ENCODE measurements at places on chromosomes 7 and 10.

GRCh38 chr7:1665549-1666316, 4.3 kb upstream of the ELFN1 start:
- DNase-seq, result no peak

- no peak for DNase-seq
Observed at GRCh38 chr7:158030071-158030470, 557.6 kb downstream of the PTPRN2 start.

- DNase-seq, result peak; percentile 30
Observed at GRCh38 chr7:40604601-40605438, 470.0 kb downstream of the SUGCT start.

- DNase-seq, result no peak
Observed at GRCh38 chr7:84191261-84191660, 3.3 kb downstream of the SEMA3A start.

DNA sequence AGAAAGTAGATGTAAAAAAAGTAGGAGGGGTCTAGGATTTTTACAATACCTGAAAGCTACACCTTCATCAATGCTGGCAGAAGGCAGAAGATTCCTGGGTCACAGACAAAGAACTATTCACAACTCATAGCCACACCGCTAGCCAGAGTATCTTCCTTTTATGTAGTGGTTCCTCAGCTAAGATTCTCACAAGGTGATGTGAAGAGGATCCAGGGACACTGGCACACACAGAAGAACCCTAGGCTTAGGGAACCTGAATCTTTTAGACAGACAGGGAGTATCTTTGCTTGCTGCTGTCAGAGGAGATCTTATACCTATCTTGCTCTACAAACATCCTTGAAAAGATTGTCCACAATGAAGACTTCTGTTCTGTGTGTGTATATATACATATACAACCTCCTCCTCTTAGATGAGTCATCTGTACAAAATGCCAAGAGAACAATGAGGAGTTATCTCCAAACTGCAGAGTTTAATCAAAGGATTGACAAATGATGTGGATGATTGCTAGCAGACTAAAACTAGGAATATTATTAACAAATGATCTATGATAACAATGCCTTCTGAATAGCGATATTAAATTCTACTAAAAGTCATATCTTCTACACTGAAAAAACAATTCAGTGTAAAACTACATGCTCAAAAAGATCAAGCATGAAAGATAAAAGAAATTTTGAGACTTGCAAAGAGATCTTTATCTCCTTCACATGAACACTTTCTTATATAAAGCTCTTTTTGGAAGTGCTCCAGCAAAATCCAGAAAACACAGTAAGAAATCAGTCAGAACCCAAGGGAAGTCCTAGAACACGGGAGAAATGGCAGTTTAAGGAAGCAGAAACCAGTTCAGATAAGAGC, 409.3 kb downstream of the PARD3 start:
- DNase-seq, result no peak

GRCh38 chr10:11581213-11581612, 30.2 kb downstream of the USP6NL start:
- no peak for DNase-seq

GRCh38 chr10:114266521-114266920, 27.5 kb downstream of the VWA2 start:
- no peak for DNase-seq

DNA sequence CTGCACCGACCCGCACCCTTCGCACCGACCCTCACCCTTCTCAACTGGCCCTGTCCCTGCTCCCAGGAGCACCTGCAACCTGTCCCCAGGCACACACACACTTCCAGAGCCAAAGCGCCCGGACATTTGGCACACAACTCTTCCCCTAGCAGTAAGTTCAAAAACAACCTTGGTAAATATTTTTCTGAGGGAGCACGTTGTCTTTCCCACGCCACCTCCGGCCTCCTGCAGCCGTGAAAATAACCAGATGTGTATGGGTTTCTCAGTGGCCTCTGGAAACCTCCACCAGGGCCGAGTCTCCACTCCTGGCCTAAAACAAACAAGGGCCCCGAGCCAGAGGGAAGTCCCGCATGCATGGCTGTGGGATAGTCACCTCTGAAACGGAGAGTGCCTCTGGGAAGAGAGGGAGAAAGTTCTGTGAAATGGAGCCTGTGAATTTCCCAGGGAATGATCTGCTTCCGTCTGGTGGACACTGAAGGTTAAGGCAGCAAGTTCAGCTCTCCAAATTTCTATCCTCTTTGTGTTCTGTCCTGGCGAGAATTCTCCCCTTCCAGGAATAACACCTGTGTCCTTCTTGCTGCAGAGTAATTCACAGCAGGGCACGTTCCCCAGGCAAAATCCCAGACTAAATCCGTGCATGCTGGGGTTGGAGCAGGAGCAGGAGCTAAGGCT, 15.8 kb downstream of the PODXL start:
- DNase-seq, result no peak

DNA sequence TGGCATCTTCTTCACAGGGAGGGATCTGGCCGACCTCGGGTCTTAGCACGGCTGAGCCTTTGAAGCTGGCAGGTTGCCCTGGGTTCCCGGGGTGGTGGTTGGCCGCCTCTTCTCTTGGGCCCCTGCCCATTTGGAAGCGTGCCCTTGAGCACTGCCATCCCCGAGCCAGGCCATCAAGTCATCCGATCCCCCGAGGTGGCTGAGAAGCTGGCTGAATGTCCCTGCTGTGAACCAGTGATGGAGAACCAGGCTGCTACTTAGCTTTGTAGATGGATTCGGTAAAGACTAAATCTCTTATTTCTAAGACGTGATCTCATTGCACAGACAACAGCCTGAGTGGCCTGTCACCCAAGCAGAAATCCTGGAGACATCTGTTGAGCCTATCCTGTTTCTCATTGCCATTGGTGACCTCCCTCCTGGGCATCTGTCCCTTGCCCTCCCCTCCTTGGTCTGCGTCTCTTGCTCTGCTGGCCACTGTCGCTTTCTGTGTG, 74.3 kb downstream of the GRK5 start:
- no peak for DNase-seq

- no peak for DNase-seq
Observed at GRCh38 chr10:35210961-35211360, 84.3 kb downstream of the CREM start.

DNA sequence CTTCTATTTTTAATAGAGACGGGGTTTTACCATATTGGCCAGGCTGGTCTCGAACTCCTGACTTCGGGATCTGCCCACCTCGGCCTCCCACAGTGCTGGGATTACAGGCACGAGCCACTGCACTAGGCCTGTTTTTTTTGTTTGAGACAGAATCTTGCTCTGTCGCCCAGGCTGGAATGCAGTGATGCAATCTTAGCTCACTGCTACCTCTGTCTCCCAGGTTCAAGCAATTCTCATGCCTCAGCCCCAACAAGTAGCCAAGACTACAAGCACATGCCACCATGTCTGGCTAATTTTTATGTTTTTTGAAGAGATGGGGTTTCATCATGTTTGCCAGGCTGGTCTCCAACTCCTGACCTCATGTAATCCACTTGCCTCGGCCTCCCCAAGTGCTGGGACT, 73.7 kb downstream of the TYW1B start:
- DNase-seq, result no peak

DNA sequence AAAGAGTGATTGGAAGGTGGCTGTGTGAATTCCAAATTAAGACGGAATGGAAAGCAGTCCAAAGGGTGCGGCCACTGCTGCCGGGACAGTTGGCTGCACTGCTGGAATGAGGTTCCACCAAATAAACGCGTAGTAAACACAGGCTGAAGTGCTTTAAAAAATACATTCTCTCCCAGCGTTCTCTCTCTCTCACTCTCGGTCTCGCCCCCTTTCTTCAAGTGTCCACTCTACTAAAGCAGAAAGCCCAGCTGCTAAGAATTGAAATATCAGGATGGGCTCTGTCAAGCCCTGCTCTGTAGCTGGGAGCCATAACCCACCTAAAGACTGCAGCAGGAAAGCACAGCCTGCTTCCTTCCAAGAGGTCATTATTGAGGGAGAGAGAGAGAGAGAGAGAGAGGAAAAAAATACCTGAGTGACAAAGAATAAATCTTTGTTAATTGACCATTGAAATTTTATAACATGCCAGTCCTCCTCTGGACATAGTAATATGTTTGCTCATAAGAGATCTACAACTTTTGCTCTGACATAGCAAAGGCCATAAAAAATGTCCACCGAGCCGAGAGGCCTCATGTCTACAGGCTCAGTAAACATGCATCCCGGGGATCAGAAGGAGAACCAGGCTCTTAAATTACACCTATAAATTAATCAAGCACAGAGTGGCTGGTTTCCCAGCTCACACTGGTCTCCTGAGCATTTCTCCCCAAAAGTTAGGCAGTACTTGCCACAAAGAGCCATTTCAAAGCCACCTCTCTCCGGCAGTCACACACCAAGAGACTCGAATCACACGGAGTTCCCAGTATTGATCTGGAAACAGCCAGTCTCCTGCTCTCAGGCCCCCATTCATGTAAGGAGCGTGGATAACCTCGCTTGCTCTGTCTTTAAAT, 72.8 kb downstream of the FGFR2 start:
- no peak for DNase-seq

DNA sequence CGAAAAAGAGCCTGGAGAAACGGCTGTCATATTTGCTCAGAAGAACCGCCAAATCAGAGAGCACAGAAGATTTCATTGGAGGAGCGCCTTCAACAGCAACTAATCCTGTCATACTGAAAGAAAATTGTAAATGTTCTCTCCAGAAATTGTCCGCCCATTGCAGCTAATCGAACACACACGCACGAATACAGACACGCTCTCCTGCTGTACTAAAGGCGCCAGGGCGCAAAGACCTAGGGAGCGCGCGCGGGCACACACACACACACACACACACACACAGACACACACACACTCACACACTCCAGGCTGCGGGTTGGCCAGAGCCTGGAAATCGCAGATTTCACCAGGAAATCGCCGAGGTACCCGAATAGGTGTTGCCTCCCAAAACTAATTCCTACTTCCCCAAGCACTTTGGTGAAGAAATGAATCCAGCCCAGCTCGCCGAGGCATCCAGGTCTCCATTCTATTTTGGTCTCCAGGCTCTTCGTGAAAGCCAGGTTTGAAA, at the start of gene CHRM2:
Gene CHRM2 (plus strand): TSS at position 157 of the 505 bp plus-strand sequence. CDS start 146,214 bp downstream, outside the sequence.
- DNase-seq, result no peak

DNA sequence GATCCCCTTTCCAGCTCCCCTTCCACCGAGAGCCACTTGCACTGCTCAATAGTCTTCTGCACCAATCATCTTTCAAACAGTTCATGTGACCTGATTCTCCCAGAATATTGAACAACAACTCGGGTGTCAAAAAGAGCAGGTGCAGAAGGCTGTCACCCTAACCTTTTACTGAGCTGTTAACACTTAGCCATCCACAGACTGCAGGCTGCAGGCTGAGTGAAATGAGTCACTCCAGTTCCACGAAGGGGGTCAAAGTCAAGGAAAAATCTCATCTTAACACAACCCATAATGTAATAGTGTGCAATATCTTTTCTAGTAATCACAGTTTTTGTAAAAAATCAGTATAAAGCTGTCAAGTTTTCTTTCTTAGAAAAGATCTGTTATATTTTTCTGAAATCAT, 63.1 kb downstream of the MTPAP start:
- no peak for DNase-seq

DNA sequence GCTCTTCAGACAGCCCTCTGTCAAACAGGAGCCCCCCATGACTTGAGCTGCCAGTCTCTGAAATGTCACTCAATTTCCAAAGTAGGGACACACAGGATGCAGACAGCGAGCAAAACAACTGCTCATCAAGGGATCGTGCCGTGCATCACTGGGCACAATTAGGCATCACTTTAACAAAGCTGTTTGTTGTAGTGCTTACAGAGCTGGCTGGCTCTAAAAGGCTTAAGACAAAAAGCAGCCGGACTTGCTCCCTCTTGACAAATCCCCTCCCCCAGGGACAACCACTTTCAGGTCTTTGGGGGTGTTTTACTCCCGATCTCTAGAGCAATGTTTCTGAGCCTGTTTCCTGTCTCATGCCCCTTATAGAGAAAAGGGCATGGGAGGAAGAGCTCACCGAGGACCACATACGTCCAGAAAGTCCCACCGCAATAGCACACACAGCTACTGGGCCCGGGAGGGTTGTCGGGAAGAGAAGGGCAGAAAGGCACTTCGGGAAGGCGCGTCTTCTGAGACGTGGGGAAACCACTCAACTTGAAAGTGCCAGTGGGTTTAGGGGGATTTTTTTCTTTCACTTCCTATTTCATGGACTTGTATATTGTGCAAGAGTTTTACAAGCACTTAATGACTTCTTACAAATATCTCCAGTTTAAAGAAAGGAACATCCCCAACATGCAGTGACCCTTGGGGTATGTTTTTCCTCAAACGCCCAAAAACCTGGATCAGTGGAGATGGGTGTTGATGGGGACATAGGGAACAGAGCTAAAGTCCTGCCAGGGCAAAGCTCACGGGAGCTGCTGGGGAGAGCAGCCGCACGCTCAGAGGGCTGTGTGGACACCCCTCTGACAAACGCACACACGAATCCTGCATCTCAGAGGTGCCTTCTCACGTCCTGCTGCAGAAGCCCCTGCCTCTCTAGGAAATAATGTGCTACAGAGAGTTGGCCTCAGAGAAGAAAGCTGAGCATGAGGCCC, 27.1 kb downstream of the LRRC20 start:
- DNase-seq, result no peak

- DNase-seq, result no peak
Observed at GRCh38 chr10:111146025-111146640, 69.3 kb downstream of the ADRA2A start.

DNA sequence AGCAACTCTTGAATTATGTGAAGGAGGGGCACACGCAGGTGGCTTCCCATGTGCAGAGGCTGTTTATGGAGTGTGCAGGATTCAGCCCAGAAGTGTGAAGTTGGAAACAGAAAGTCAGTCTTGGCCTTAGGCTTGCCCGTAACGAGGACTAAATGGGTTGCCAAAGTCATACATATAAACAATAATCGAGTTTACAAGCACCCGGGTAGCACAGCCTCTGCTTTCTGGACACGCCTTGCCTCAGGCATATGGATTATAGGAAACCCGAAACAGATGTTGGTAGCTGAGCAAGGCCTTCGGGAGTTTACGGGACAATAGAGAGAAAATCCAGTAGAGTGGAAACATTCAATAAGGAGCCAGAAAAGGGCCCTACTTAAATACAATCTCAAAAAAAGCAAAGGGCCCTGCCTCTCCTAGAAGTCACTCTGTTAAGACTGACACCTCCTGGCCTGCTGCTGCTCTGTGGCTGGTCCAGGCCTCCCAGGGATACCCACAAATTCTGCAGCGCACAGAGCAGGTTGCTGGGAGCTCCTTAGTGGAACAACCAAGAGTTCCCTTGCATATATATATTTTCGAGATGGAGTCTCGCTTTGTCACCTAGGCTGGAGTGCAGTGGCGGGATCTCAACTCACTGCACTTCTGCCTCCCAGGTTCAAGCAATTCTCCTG, 48.5 kb downstream of the SMKR1 start:
- no peak for DNase-seq
